ENCODE measurements at places on chromosomes 7 and 10.

- no peak for DNase-seq
These were observed 202.0 kb upstream of the DGKB start for GRCh38 chr7:15104411-15105092.

DNA sequence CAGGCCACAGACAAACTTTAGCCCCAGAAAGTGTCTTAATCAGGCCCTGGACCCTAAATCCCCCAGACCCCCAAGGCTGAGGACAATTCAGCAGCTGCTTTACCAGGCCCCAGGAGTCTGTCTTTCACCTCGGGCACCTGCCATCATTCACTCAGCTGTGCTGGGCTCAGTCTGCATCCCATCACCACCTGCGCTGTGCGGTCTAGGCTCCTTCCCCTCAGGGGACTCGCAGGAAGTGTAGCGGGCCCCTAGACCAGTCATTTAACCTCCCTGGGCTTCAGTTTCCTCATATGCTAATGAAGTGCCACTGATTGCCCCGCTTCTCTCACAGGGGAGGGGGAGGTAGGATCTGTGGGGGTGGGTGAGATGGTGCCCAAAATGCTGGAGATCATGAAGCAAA lies 76.4 kb upstream of the ZMIZ1 start:
- no peak for DNase-seq

DNA sequence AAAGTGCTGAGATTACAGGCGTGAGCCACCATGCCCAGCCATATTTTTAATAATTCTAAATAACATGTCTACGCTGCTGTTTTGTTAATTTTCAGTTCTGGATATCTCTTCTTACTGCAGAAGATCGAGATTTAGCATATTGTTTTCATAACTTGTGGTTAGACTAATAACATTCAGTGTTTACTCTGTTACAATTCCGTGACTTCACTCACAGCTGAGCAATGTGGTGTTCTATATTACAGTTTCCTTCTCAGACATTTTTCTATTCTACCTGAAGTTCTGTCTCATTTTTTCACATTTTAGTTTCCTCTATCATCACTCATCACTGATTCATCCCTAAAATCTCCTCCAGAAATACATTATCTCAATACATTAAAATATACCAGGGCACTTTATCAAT lies 10.9 kb downstream of the RNF32 start:
- DNase-seq = no peak

DNA sequence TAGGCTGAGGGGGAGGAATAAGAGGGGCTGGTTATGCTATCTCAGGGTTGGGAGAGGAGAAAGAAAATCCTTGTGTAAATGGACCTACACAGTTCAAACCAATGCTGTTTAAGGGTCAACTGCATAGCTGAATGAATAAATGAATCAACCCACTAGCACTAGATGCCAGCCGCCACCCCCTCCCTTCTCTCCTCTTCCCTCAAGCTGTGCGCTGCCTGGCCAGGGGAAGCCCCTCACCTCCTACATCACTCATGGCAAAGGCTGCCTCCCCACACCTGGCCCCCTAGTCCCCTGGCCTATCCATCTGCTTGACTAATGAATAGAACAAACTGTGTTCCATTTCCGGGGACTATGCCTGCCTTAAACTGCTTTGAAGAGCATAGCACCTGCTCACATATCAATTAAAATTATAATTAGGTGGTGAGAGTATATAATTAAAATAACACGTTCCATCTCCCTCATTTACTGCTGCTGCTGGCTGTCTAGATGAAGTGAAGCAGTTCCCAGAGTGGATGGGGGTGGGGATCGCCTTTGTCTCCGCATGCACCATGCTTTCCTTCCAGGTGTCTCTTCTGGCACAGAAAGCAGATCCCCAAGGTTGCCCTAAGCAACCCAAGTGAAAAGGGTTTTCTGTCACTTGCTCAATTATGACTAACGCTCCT lies 32.6 kb downstream of the GRID1 start:
- DNase-seq = no peak

GRCh38 chr7:65219623-65220022 lies 154.0 kb upstream of the ZNF92 start:
- no peak for DNase-seq

- no peak for DNase-seq
These were observed 249.4 kb downstream of the CACNA2D1 start for GRCh38 chr7:82194016-82194643.

DNA sequence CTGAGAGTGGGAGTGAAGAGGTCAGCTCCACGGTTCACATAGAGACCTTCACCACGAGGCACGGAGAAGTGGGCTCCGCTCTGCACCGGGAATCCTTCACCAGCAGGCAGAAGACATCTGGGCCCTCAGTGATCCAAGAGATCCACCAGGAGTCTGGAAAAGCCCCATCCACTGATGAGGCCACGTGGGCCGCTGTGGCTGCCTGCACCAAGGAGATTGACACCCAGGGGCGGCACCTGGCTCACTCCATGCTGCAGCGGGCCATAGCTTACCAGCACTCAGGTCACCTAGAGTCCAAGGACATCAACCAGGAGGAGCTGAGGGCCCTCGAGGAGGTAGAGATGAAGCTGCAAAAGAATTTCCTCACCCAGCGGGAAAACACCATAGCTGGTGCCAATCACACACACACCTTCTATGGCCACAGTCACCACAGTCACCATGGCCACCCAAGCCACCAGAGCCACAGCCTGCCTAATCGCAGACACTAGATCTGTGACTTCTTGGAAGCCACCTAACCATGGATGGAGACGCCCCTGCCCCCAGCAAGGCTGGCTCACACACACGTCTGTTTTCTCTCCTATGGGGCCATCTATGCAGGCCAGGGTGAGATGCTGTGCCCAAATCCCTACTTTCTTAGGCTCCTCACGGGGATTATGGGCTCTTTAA lies 694 bp downstream of the C10orf62 start:
- DNase-seq = no peak

GRCh38 chr7:75723444-75723843 lies 15.3 kb downstream of the HIP1 start:
- DNase-seq = no peak

DNA sequence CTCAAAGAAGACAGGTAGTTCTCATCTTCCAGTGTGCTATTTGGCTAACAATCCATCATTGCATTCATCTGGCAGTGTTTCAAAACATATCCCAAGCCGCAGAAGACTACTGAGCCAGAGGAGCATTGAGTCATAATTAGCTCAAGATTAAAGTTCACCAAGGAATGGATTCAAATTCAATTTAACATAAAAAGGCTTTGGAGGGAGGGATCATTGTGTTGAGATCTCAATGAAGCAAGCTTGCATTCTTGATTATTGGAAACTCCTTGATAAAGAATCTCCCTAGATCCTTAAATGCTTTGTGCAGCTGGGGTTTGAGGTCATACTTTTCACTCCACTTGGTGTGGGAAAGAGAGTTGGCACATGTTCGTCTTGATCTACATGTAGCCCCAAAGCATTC lies 142.8 kb upstream of the SEMA3A start:
- DNase-seq = peak; percentile 50

- no peak for DNase-seq
These were observed 28.7 kb downstream of the RAMP3 start for GRCh38 chr7:45186261-45186813.

GRCh38 chr10:129677377-129677927 lies 210.4 kb downstream of the MGMT start:
- DNase-seq = no peak

GRCh38 chr10:76950354-76950753 lies 687.3 kb downstream of the KCNMA1 start:
- no peak for DNase-seq

- no peak for DNase-seq
These were observed 69.5 kb upstream of the VOPP1 start for GRCh38 chr7:55641811-55642210.

GRCh38 chr7:87876869-87877234 lies 559 bp downstream of the DBF4 start:
- no peak for DNase-seq

Data from fibroblast of skin of left biceps (primary cell).